ENCODE measurements at places on chromosomes 2 and 18.

DNA sequence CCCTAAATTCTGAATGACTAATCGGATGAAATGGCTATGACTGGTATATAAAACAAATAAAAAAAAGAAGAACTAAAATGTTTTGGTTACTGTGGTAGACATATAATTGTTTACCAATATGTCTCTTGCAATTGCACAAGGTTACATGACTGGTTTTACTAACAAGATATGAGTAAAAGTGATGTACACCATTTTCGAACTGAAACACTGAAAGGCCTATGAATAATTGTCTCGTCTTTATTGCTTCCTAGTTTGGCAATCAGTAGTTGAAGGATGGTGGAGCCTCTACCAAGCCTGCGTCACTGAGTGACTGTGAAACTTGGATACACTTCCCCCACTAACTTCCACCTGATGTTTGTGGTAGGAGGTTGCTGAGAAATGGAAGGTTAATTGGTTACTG, 16.5 kb downstream of the CDH19 start:
- no peak for DNase-seq

DNA sequence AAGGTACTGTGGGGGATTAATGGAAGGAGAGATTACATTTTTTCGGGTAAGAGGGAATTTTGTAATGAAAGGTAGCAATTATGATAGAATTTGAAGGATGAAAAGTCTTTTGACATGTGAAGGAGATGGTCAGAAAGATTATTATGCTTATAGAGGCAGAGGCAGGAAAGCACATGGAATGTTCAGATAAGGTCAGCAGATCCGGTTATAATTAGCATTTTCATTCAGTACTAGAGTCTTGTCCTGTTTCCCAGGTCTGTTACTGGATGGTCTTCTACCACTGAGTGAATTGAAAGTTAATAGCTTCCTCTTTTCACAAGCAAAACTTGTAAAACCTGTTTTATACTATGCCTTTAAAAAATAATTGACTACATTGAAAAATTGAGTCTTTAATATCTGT, 116.9 kb downstream of the PHLPP1 start:
- no peak for DNase-seq

GRCh38 chr2:233463586-233463985, 103.0 kb downstream of the USP40 start:
- no peak for DNase-seq

GRCh38 chr18:9905401-9905922, 8.4 kb upstream of the VAPA start:
- DNase-seq = no peak

- DNase-seq = no peak
Observed at GRCh38 chr2:152961351-152961750, 242.9 kb downstream of the ARL6IP6 start.

DNA sequence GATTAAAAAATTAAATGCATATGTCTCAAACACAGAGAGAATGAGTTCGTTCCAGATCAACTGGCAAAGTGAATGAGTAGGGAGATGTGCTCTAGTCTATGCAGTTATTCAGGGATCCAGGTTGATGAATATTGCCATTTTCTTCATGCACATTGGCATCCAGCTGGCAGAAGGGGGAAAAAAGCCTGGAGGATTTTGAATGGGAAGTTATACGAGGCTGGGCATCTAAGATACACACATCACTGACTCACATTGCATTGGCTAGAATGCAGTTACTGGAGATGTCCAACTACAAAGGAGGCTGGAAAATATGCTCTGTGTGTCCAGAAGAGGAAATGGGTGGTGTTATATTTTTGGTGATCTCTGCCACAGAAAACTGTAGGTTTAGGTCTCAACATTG, 270.9 kb upstream of the FIGN start:
- DNase-seq = no peak

GRCh38 chr2:38504169-38504568, 98.6 kb downstream of the HNRNPLL start:
- DNase-seq = no peak

DNA sequence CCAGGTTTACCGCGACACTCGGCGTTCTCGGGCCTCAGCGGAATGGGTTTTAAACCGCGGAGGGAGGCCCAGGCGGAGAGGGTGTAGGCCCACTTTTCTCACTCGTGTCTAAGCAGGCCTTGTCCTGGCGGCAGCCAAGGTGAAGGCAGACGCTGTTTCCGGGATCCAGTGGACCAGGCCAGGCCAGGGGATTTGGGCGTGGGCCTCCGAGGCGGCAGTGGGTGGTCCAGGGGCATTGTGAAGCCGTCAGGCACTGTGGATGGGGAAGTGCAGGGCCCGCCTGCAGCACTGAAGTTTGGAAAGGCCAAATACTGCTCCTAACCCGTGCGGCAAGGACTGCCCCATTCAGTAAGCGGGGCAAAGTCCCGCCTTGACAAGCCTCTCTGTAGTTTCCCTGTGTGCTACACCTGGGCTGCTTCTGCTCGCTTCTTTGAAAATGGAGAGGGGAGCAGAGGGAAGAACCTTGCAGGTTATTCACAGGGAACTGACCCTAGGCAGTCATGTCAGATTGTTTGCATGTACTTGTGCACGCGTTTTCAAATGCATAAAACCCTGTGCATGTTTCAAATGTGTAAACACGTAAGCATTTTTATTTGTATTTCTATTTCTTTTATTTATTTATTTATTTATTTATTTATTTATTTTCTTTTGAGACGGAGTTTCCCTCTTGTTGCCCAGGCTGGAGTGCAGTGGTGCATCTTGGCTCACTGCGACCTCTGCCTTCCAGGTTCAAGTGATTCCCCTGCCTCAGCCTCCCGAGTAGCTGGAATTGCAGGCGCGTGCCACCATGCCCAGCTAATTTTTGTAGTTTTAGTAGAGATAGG, 7.5 kb upstream of the DLX2 start:
- no peak for DNase-seq

- no peak for DNase-seq
Observed at GRCh38 chr18:30387401-30387800, 655.1 kb downstream of the DSC3 start.

DNA sequence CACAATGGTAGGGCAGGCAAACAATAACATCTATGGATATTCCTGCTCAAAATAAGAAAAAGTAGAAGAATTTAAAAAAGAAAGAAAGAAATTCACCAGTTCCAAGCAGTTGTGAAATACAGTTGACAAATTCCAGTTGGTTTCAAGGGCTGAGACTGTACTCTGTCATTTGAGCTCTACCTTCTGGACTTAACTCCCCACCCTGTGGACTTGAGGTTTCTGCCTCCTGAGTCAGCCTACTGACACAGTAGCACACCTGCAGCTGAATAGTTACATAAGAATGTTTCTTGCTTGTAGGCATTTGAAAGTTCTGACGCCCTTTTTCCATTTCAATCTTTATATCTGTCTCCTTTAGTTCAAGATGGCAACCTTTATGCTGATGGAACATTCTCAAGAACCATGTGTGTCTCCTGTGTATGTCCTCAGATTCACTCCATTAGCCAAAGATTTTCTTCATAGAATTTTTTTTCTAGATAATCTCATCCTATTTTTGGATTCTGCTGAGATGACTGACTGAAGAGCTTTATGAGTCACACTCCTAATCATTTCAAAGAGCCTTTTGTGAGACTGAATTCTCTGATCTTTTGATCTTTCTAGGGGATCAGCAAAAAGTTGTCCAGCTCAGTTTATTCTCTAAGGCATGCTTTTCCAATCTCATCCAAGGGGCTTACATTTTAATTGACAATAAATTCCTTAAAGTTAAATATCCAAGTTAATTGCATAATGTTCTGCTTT, 19.1 kb downstream of the NETO1 start:
- DNase-seq = no peak

DNA sequence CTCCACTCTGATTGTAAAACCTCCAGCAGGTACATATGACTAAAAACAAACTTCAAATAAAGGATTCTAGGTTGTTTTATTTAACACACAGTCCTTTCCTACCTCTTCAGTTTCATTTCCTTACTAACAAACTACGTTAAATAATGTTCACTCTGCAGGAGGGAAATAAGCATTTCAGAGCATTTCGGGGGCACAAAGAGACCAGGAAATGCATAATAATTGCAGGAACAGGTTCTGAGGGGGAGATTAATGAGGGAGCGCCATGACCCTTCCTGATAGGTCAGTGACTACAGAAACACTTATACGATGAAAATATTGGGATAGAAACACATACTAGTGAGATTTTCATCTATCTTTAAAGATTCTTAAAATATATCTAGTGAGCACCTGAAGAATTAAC, 416.6 kb downstream of the NRXN1 start:
- DNase-seq = no peak

DNA sequence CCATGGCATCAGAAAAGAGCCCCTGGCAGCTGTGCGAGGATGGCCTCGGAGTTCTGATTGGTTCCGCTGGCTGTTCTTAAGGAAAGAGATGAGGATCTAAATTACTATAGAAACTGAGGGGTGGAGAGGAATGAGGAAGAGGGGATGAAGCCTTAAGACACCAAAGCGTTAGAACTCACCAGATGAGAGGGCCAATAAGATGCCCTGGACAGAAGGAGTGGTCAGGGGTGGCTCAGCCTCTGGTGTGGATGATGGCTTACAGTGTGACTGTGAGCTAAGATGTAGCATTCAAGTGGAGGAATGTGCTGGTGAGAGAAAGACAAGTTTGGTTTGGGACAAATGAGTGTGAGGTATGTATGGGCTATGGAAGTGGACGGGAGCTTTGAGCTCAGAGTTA, 97.8 kb downstream of the ZFP36L2 start:
- DNase-seq = no peak

DNA sequence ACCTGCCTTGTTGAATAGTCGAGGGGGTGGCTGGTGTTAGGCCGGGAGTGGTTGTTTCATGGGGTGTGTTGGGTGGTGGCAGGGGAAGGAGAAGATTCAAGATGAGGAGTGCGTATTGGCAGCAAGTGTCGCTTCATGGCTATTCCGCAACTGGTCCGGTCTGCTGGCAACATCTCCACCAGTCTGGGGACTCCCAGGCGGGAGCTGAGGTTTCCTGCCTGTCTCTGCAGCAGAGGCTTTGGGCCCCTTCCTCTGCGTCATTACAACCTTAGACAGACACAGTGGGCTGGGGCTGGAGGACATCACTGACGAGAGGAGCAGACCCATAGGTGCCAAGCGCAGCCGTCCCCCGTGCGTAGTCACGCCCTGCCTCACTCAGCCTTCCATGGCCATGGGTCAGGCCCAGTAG, 64.0 kb upstream of the MCFD2 start:
- no peak for DNase-seq

DNA sequence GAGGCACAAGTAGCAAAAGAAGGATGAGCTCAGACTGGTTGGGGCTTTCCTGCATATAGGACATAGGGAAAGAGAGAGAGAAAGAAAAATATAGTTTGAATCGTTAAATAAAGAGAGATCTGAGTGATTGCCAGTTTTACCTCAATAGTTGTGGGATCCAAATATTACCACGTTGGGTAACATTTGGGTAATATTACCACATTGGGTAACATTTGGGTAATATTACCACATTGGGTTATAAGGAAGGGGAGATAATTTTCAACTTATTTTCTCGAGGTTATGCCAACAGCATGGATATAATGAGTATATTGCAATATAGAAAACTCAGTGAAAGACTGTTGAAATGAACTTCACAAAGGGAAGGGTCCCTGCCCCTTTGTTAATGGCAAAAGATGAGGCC, 20.7 kb downstream of the SP140 start:
- no peak for DNase-seq

DNA sequence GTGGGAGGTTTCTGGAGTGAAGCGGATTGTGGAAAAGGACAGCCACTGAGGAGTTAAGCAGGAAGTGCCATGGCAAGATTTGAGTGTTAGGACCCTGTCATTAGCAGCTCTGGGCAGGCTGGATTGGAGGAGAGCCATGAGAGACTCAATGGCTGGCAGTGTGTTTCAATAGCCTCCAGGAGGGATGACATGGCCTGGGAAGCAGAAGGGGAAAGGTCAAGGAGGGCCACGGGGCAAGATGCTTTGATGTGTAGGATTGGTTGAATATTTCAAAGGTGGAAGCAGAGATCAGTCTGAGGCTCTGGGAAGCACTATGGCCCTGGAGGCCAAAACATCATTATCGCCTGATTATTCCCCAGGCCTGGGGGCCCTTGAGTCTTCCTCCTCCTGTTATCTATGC, 229.0 kb upstream of the HS6ST1 start:
- DNase-seq = no peak

- DNase-seq = no peak
Observed at GRCh38 chr18:62566199-62566598, 43.4 kb downstream of the ZCCHC2 start.

DNA sequence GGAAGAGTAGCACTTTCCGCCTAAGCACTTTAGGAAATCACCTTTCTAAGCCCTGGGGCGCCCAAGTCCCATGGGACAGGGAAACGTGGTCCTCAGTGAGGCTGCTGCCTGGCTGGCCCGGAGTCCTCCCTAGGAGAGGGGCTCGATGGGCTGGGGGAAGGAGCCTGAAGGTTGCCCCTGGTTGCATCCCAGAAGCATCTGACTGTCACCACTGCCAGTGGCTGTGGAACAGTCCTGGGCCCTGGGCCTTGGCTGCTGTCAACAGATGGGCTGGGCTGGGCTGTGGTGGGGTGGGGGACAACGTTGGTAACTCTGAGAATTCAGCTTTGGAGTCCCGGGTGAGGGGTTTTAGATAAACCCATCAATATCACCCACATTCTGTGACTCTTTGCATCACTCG, 22.5 kb downstream of the ASB1 start:
- no peak for DNase-seq

DNA sequence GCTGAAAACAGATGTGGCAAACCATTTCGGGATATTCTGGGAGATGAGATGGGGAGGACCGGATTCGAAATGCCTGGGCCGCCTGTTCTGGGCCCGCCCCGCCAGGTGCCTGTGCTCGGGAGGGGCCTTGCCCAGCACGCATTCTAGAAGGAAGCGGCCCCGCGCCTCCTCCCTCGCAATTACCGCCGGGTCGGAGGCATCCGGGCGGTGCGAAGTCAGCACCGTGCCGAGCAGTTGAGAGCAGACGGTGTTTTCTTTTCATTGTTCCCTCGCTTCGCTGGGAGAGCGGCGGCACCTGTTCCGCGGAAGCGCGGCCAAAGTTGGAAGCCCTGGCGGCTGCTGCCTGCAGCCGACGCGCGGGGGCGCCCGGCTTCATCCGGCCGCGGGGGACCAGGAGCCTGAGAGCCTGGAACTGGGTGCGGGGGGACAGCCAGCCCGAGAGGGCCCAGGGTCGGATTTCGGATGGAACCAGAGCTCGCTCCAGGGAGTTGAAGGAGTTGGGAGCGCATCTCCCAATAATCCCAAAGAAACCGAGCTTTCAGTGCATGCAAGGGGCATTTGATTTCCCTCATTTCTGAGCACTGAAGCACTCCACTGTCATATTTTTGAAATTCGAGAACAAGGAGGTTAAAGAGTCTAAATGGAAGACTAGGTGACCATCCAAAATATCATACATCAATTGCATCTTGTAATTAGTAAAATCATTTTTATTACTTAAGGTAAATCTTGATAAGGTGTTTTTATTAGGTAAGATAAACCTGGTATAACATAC, 241.8 kb upstream of the RAB12 start:
- peak; percentile 93 for DNase-seq

- DNase-seq = peak; percentile 23
Observed at GRCh38 chr18:13003466-13003896, 12.3 kb downstream of the CEP192 start.

- no peak for DNase-seq
Observed at GRCh38 chr2:119823734-119824334, 64.1 kb downstream of the PTPN4 start.

GRCh38 chr2:236919209-236919608, 166.5 kb upstream of the COPS8 start:
- DNase-seq = no peak

GRCh38 chr2:58965602-58966001, 724.5 kb upstream of the FANCL start:
- peak; percentile 62 for DNase-seq

- no peak for DNase-seq
Observed at GRCh38 chr2:177738461-177739235, 333.9 kb downstream of the PDE11A start.

- no peak for DNase-seq
Observed at GRCh38 chr2:135798762-135799161, 38.2 kb downstream of the LCT start.

GRCh38 chr18:3723554-3723953, 273.6 kb downstream of the TGIF1 start:
- no peak for DNase-seq
